ENCODE measurements at places on chromosomes 1 and 21. TPM values are rescaled to one million over a fixed set of nuclear protein-coding genes. Genes with fewer than 3 reads are reported as not detected.

Gene MNDA
- 2.9 TPM for polyA plus RNA-seq

Gene CNKSR1
- 4.2 TPM for polyA plus RNA-seq

Gene PRKCZ
- 7.6 TPM for polyA plus RNA-seq

DNA sequence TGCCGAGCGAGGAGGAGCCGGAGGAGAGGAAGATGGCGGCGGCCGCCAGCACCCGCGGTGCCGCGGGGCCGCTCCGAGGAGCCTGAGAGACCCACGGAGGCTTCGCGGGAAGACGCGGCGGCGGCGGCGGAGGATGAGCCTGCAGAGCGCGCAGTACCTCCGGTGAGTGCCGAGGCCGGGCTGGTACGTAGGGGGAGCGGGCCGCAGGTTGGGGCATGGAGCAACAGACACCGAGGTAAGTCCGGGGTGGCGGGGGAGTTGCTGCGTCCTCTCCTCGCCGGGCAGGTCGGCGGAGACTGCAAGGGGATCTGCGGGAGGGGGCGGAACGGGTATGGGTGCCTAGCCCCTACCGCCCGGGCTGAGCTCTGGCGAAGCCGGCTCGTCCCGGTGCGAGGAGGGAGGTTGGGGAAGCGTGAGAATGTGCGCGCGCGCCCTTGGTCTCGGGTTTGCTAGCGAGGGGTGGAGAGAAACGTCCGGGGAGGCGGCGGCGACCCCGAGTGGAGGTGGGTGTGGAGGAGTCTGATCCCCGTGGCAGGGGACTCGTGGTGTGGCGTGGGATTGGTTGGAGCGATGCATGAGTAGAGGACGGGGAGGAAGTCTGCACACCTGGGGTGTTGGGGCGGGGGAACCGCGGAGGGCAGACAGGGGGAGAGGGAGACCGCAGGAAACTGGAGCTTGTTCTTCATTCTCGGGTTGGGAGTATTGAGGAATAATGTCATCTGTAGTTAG, at the start of gene SMG7:
TSS of gene SMG7 (plus strand) at position 12 of the 729 bp plus-strand sequence. CDS start at position 134, 122 bp downstream.
- DNase-seq, result no peak

Gene AHCYL1
- 38.1 TPM for polyA plus RNA-seq

- DNase-seq, result no peak
Measured at GRCh38 chr1:26759531-26759930, 28.2 kb upstream of the PIGV start.

All from forelimb muscle (tissue), 1 donor.